CD4-positive, alpha-beta memory T cell (primary cell): ENCODE measurements at places on chromosomes 7 and 10.

- DNase-seq, result no peak
These were observed 3.0 kb upstream of the CRYGN start for GRCh38 chr7:151442776-151443496.

DNA sequence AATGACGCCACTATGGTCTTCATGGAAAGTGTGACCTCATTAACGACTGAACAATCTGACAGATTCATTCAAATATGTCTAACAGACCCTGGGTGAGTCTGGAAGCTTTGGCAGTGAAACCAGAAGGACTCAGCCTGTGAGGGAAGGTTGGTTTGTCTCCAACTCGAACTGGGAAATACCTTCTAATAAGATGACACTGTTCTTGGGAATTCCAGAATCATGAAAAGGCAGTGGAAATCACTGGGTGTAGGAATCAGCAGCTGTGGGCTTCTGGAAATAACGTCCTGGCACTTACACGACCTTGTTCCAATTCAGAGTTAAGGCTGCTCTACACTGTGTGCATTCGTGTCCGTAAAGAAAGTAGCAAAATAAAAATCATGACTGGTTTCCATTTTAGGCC is 75.1 kb downstream of the DGKI start:
- no peak for DNase-seq

DNA sequence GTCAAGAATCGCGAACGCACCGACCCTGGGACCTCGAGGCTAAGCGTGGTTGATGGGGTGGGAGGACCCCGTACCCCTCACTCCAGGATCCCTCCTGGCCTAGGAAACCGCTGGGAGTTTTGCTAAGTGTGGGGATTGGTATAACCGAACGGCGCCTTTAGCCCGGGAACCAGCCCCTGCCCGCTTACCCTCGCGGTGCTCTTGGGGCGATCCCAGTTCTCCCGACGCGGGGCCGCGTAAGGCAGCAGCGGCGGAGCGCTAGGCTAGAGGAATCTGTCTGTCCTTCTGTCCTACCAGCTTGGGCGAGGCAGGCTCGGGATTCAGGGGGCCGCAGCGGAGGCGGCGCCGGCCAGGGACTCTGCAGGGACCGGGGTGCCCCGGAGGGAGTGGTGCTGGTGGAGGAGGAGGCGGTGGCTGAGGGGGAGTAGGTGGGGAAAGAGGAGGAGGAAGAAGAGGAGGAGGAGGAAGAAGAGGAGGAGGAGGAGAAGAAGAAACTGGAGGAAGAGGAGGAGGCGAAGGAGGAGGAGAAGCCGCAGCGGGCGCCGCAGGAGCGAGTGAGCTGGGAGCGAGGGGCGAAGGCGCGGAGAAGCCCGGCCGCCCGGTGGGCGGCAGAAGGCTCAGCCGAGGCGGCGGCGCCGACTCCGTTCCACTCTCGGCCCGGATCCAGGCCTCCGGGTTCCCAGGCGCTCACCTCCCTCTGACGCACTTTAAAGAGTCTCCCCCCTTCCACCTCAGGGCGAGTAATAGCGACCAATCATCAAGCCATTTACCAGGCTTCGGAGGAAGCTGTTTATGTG is 439 bp upstream of the EMX2 start:
- DNase-seq, result no peak

GRCh38 chr7:471866-472639 is 47.6 kb downstream of the PDGFA start:
- no peak for DNase-seq

GRCh38 chr10:116183733-116184511 is 89.1 kb downstream of the GFRA1 start:
- DNase-seq, result no peak

DNA sequence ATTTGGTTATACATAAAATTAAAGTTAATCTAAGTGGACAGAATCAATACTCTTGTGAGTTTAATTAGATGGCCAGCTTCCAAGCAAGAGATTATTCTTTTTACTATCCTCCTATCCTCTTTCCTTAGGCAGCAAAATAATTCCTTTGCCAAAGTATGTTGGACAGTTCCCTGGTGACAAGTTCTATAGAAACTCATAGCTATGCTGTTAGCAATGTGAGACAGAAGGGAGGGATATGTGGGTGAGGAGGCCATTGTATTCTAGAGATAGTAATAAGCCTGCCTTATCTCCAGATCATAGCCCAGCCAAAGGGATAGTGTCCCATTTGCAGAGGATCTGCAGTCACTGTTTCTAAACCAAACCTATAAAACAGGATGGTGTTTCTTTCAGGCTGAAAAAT is 181.6 kb upstream of the HDAC9 start:
- no peak for DNase-seq

- no peak for DNase-seq
These were observed 161.3 kb upstream of the PCDH15 start for GRCh38 chr10:54962134-54962900.

DNA sequence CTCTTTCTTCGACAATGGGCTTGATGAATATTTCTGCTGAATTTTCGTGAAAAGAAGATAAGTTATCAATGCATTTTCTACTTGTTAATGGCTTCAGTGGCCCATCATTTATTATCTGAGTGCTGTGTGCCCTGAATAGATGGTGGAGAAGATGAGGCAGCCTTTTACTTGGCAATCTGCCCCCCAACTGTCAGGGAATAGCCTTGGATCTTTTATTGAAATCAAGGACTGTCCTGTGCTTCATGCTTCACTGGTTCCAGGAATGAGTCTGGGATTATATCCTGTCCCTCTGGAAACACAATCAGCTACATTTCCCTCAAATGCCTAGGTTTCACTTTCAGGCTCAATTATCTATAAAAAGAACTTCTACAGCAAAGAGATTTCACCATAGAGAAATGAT is 75.9 kb upstream of the NXPH1 start:
- no peak for DNase-seq

DNA sequence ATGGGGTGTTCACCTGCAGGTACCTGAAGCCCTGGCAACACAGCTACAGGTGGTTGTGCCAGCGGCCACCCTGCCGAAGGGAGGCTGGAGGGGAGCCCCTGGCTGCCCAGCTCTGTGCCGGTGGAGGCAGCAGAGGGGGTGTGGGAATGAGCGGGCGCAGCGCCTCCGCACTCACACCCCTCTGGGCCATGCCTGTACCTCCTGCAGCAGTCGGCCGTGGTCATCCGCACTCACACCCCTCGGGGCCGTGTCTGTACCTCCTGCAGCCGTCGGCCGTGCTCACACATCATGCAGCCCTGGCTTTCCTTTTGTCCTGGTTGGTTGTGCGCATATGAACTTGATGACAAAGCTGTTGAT is 1.7 kb downstream of the ZNF511 start:
- DNase-seq, result no peak

- no peak for DNase-seq
These were observed 52.9 kb downstream of the ZRANB1 start for GRCh38 chr10:124994573-124995473.

- DNase-seq, result no peak
These were observed 22.7 kb downstream of the HKDC1 start for GRCh38 chr10:69242852-69243212.
